ENCODE measurements at places on chromosomes 6 and 20.

DNA sequence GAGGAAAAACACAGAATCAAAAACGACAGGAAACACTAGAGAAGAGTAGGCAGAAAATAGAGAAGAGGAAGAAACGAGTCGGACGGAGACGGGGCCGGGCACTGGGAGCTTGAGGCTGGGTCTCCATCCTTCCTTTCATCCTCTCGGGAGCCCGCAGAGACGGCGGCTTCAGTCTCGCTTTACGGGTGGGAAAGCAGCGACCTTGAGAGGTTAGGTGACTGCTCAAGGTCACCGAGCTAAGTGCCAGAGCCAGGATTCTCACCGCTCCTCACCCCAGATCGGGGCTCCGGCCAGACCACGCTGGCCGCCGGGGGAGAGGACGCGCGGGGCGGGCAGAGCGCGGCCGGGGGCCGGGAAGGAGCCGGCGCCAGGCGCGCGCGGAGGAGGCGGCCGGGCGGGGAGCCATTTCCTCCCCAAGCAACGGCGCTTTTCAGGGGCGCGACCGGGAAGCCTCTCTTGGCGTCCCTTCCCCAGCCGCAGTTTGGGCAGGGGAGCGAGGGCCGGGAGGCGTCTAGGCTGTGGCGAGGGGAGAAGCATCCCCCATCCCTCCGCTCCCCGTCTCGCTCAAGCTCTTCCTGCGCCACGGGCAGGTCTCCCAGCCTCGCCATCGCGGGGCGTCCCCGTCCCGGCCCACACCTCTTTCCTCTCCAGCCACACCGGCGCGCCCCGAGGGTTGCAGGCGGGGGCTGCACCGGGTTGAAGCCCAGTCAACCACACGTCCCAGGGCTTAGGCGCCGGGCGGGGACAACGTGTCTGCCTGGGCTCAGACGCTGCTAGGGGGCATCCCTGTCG is 24.1 kb upstream of the MAP3K7 start:
- peak; percentile 8 for DNase-seq
- peak overlapping the region; percentile 55 for H3K4me3 ChIP-seq
- H3K27ac ChIP-seq, result no peak overlapping the region
- no peaks in the 10 kb centered on the region for H3K36me3 ChIP-seq

GRCh38 chr6:11036351-11036740 is 7.8 kb downstream of the ELOVL2 start:
- no peak overlapping the region for H3K27ac ChIP-seq
- H3K4me3 ChIP-seq, result no peak overlapping the region
- no peak for DNase-seq
- peaks cover 40% of the 10 kb centered on the region for H3K27me3 ChIP-seq

GRCh38 chr6:37920667-37921066 is 101.1 kb downstream of the ZFAND3 start:
- DNase-seq, result no peak
- H3K4me3 ChIP-seq, result no peak overlapping the region
- H3K36me3 ChIP-seq, result no peaks in the 10 kb centered on the region
- no peaks in the 10 kb centered on the region for H3K4me1 ChIP-seq
- H3K27ac ChIP-seq, result no peak overlapping the region

- no peak overlapping the region for H3K27ac ChIP-seq
- H3K36me3 ChIP-seq, result no peaks in the 10 kb centered on the region
- no peak for DNase-seq
- no peak overlapping the region for H3K4me3 ChIP-seq
- no peaks in the 10 kb centered on the region for H3K4me1 ChIP-seq
Measured at GRCh38 chr6:94683409-94683808, 893.9 kb upstream of the MANEA start.

GRCh38 chr6:12865117-12865516 is 148.6 kb downstream of the PHACTR1 start:
- no peak overlapping the region for H3K4me3 ChIP-seq
- DNase-seq, result no peak
- H3K36me3 ChIP-seq, result no peaks in the 10 kb centered on the region
- no peak overlapping the region for H3K27ac ChIP-seq
- no peaks in the 10 kb centered on the region for H3K27me3 ChIP-seq

- H3K27ac ChIP-seq, result no peak overlapping the region
- no peak overlapping the region for H3K4me3 ChIP-seq
Measured at GRCh38 chr6:33442283-33442682, 12.1 kb upstream of the ZBTB9 start.
